ENCODE measurements at places on chromosomes 4 and X.

DNA sequence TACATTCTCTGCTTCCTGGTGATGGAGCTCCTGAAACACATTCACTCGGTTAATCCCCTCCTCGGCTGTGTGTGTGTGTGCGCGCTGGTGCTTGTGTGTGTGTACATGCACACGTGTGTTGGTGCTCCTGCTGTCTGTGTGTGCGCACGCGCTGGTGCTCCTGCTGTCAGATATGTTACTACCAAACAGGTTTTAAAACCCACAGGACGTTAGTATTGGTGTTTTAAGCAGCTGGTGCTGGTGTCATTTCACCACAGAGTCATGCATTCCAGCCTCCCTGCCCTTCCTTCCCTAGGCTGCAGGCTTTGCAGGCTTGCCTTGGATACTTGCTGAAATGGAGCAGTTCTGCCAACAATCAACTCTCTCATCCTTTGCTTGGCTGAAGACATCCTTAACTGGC lies 48.1 kb upstream of the CPLX1 start:
- no peak for DNase-seq

- DNase-seq = no peak
Measured at GRCh38 chr4:148196164-148196563, 246.1 kb downstream of the NR3C2 start.

GRCh38 chr4:25884031-25884782 lies 21.4 kb upstream of the SEL1L3 start:
- DNase-seq = no peak

DNA sequence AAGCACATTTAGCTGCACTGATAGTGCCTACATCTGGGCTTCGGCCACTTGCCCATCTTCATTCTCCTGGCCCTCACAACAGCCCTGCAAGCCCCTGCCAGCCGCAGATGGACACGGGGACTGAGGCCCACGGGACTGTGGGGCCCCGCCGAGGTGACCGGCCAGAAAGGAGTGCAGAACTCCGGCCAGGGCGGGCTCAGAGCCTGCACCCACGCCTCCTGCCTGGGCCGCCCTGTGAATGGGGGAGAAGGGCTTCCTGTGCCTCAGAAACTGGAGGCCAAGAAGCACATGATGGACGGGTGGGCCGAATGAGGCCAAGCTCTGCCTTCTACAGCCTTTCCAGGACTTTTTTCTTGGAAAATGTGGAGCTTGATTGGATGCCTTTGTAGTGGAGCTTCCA lies 35.7 kb upstream of the HGFAC start:
- DNase-seq = no peak

GRCh38 chrX:40996886-40997530 lies 88.2 kb upstream of the USP9X start:
- no peak for DNase-seq
